ENCODE measurements at places on chromosomes 12 and 14. TPM values are rescaled to one million over a fixed set of nuclear protein-coding genes. Genes with fewer than 3 reads are reported as not detected.

GRCh38 chr12:11941606-11942337, 129.0 kb upstream of the BCL2L14 start:
- H3K27ac ChIP-seq = no peak overlapping the region
- no peaks in the 10 kb centered on the region for H3K4me1 ChIP-seq
- H3K27me3 ChIP-seq = no peaks in the 10 kb centered on the region
- H3K36me3 ChIP-seq = no peaks in the 10 kb centered on the region
- DNase-seq = no peak

- H3K27ac ChIP-seq = peak overlapping the region; percentile 95
- no peaks in the 10 kb centered on the region for H3K36me3 ChIP-seq
- peak overlapping the region; percentile 67 for H3K4me3 ChIP-seq
- H3K27me3 ChIP-seq = no peaks in the 10 kb centered on the region
- peaks cover 28% of the 10 kb centered on the region for H3K4me1 ChIP-seq
Observed at GRCh38 chr12:56339158-56339422, 406 bp downstream of the IL23A start.

- H3K4me3 ChIP-seq = no peak overlapping the region
- DNase-seq = no peak
- peaks cover 48% of the 10 kb centered on the region for H3K36me3 ChIP-seq
- H3K27me3 ChIP-seq = no peaks in the 10 kb centered on the region
- no peak overlapping the region for H3K27ac ChIP-seq
Observed at GRCh38 chr12:108815875-108816594, 41.3 kb downstream of the SSH1 start.

DNA sequence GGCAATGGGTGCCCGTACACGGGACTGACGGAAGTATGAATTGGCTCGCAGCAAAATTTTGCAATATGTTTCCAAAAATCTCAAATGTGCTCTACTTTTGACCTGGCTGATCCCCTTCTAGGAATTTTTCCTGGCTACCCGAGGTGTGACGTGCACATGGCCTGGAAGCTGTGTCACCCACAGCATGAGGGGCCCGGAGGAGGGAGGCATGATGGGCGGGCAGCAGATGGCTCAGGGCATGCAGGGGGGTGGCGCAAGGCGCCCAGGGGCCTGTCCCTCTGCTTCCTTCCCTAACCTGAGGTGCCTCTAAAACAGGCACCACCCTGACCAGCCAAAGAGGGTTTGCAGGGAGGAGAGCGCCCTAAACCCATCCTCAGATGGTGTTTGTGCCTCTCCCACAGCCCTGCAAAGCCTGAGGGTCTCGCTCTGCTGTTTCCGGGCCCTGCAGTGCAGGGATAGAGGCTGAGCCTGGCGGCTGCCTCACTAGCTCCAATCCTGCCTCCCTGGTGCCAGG, 6.7 kb downstream of the GPR132 start:
- DNase-seq = peak; percentile 6
- H3K36me3 ChIP-seq = no peaks in the 10 kb centered on the region
- no peak overlapping the region for H3K4me3 ChIP-seq
- H3K27me3 ChIP-seq = no peaks in the 10 kb centered on the region
- peaks cover 53% of the 10 kb centered on the region for H3K4me1 ChIP-seq
- peak overlapping the region; percentile 96 for H3K27ac ChIP-seq

GRCh38 chr12:117968826-117969659, at the start of gene KSR2:
KSR2 (minus strand) TSS chr12:117968990; CDS start chr12:117968255, 735 bp downstream.
- DNase-seq = peak; percentile 18
- H3K36me3 ChIP-seq = no peaks in the 10 kb centered on the region
- no peaks in the 10 kb centered on the region for H3K27me3 ChIP-seq
- H3K4me1 ChIP-seq = no peaks in the 10 kb centered on the region
- H3K27ac ChIP-seq = no peak within 1 kb of the TSS

DNA sequence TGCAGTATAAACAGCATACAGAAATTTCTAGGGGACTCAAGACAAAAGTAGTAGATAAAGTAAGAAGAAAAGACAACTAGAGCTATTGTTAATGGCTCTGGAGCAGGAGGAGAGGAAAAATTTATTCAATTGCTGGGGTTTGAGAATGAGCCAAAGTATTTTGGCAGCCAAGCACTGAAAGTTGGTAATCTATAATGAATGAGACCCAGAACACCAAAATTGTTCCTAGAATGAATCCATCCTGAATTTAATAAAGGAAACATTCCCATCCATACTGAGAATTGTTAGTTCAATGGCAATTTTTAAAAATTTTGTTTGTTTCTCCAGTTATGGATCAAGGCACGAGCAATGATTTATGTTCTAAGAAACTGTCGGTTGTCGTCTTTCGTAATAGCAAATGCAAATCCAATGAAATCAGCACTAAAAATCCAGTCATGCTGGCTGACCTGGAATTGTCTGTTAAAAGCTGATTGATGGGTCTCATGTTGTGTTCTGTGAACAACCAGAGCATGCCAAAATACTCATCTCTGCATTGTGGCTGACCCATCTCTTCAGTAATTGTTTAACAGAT, 170.9 kb upstream of the LMNTD1 start:
- no peak for DNase-seq
- no peaks in the 10 kb centered on the region for H3K36me3 ChIP-seq
- H3K4me1 ChIP-seq = no peaks in the 10 kb centered on the region
- no peak overlapping the region for H3K27ac ChIP-seq
- H3K27me3 ChIP-seq = no peaks in the 10 kb centered on the region

The PSMA6 gene
- 251 TPM for polyA plus RNA-seq

DNA sequence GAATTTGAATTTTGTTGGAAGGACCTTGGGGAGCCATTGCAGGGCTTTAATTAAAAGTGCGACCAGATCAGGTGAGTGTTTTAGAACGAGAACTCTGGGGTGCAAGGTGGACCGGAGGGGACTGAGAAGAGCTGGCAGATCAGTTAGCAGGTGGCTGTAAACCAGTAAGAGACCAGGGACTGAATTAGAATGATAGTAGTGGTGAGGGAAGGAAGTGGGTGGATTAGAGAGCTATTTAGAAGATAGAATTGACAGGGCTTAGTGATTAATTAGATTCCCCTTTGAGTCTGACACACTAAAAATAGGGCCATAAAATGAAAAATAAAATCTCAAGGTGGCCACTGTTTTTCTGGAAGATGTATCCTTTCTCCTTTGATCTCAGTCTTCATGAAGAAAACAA, 44.8 kb downstream of the PLXNC1 start:
- DNase-seq = no peak
- H3K27me3 ChIP-seq = no peaks in the 10 kb centered on the region
- no peaks in the 10 kb centered on the region for H3K4me1 ChIP-seq
- H3K4me3 ChIP-seq = no peak overlapping the region
- H3K27ac ChIP-seq = no peak overlapping the region

- peak overlapping the region; percentile 74 for H3K27ac ChIP-seq
- H3K27me3 ChIP-seq = no peaks in the 10 kb centered on the region
- no peak for DNase-seq
- H3K36me3 ChIP-seq = no peaks in the 10 kb centered on the region
- peaks cover 15% of the 10 kb centered on the region for H3K4me1 ChIP-seq
Observed at GRCh38 chr14:52790011-52790755, 1.2 kb downstream of the GNPNAT1 start.

DNA sequence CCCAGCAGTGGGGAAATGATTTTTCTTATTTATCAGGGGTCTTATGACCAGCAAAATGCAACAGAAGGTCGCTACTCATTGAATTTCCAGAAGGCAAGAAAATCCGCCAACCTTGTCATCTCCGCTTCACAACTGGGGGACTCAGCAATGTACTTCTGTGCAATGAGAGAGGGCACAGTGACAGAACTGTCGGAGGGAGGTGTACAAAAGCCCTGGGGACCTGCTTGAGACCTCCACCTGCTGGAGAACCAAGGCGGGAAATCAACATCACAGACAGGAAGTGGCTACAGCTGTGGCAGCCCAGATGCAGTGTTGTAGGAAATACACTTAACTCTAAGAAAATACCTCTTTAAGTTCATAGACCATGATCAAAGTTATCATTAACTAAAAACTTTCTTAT, 250.9 kb upstream of the OR4E1 start:
- DNase-seq = peak; percentile 78
- H3K27ac ChIP-seq = peak overlapping the region; percentile 56
- no peaks in the 10 kb centered on the region for H3K36me3 ChIP-seq
- H3K4me3 ChIP-seq = peak overlapping the region; percentile 36
- H3K27me3 ChIP-seq = no peaks in the 10 kb centered on the region

The TAS2R13 gene
- polyA plus RNA-seq = not detected

The ZFYVE21 gene
- polyA plus RNA-seq = 15.6 TPM

DNA sequence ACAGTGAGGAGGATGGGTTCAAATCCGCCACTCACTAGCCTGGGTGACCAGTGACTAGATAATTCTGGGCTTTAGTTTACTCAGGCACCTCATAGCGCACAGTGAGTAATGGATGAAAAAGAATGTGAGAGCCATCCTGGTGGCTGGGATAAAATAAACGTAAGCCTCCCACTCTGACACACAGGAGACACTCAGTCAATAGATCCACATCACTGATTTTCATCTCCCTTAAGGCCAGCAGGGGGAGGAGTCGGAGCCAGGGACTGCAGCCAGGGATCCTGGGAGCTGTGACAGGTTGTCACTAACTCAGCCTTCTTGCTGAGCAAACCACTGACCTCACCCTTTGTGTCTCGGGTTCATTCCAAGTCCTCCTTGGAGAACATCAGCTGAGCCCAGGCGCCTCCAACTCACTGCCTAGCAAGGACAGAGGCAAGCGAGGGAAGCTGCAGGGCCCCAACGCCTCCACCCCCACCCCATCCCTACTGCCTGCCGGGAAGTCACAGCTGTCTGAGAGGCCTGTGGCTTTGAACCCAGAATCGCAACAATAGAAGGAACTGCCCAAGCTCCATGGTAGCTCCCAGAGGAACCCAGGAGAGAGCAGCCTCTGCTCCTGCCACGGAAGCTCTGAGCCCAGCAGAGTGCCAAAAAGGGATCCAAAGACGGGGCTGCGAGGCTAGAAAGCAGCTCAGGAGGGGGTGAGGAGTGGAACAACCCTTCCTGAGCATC, 30.7 kb downstream of the PXN start:
- H3K4me1 ChIP-seq = peaks cover 57% of the 10 kb centered on the region
- H3K36me3 ChIP-seq = no peaks in the 10 kb centered on the region
- no peaks in the 10 kb centered on the region for H3K27me3 ChIP-seq
- no peak overlapping the region for H3K4me3 ChIP-seq
- DNase-seq = no peak

GRCh38 chr14:104913435-104913834, 11.2 kb upstream of the PLD4 start:
- no peaks in the 10 kb centered on the region for H3K36me3 ChIP-seq
- H3K4me1 ChIP-seq = no peaks in the 10 kb centered on the region
- H3K4me3 ChIP-seq = no peak overlapping the region
- H3K27ac ChIP-seq = no peak overlapping the region
- no peak for DNase-seq
- no peaks in the 10 kb centered on the region for H3K27me3 ChIP-seq

GRCh38 chr14:99971087-99971940, 93.9 kb upstream of the EVL start:
- no peaks in the 10 kb centered on the region for H3K36me3 ChIP-seq
- H3K27ac ChIP-seq = peak overlapping the region; percentile 58
- DNase-seq = peak; percentile 87
- H3K27me3 ChIP-seq = no peaks in the 10 kb centered on the region
- H3K4me3 ChIP-seq = peak overlapping the region; percentile 53
- no peaks in the 10 kb centered on the region for H3K4me1 ChIP-seq

DNA sequence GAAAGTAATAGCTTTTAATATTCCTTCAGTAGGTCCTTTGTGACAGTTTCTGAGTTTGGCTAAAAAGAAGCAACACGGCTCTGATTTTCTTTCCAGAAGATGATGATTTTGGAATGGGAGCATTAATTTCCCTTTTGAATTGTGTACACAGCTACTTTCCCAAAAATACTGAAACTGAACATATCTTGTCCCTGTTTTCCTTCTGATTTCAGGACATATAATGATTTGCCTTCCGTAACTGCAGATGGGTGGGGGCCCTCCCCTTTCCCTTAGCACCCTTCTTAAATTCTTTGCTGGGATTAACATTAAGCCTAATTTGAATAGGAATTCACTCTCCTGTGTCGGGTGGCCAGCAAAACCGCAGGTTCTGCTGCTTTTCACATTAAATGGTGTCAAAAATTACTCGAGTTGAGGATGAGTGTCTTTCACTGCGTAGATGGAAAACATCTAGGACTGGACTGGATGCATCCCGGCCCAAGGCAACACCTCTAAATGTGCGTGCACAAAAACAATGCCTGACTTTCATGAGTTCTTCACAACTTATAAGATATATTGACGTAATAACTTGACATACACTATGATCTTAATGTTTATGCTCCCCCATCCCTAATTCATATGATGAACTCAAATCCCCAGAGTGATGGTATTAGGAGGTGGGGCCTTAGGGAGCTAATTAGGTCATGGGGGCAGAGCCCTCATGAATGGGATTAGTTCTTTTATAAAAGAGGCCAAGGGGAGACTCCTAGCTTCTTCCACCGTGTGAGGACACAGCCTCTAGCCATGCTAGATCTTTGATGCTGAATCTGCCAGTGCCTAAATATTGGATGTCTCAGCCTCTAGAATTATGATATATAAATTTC, 158.1 kb downstream of the AEBP2 start:
- H3K4me1 ChIP-seq = no peaks in the 10 kb centered on the region
- DNase-seq = no peak
- H3K27ac ChIP-seq = no peak overlapping the region
- no peaks in the 10 kb centered on the region for H3K27me3 ChIP-seq
- H3K36me3 ChIP-seq = no peaks in the 10 kb centered on the region
- no peak overlapping the region for H3K4me3 ChIP-seq

- no peak for DNase-seq
- no peak overlapping the region for H3K27ac ChIP-seq
- H3K36me3 ChIP-seq = no peaks in the 10 kb centered on the region
- no peak overlapping the region for H3K4me3 ChIP-seq
Observed at GRCh38 chr12:23810329-23810902, 139.1 kb downstream of the SOX5 start.

The PSMB5 gene
- polyA plus RNA-seq = 74.2 TPM

DNA sequence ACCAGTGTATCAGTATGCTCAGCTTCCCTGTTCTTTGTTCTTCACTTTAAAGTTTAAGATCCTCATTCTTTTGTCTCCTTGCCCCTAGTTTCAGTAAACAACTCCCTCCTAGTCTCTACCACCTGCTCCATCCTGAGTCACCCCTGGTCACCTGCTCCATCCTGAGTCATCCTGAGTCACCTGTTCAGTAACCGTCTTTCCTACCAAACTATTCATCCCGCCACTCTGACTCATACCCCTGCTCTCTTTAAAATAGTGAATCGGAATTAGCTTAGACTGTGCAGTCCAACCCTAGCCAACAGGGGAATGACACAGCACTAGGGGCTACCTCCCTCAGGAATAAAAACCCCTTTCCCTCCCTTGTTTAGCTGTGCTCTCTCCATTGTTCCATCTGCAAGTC, 888.1 kb upstream of the MDGA2 start:
- H3K36me3 ChIP-seq = no peaks in the 10 kb centered on the region
- H3K4me1 ChIP-seq = no peaks in the 10 kb centered on the region
- DNase-seq = no peak
- no peaks in the 10 kb centered on the region for H3K27me3 ChIP-seq
- H3K4me3 ChIP-seq = no peak overlapping the region

DNA sequence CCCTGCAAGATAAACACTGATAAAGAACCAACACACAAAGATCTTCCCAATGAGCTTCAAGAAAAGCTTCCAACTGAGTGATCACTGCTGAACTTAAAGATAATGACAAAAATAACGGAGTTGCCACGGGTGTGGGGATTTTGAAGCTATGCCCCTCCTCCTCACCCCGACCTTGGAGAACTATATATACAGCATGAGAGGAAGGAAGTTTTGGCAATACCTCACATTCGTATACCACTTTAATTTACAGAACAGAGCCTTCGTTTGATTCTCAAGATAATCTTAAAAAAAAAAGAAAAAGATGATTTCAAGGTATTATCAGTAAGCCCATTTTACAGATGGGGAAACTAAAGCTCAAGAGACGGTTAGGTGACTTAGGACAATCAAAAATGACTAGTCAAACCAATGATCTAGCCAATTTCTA, 715 bp downstream of the NEK9 start:
- H3K27ac ChIP-seq = peak overlapping the region; percentile 89
- DNase-seq = peak; percentile 22
- H3K4me1 ChIP-seq = peaks cover 29% of the 10 kb centered on the region
- no peaks in the 10 kb centered on the region for H3K36me3 ChIP-seq
